ENCODE measurements at places on chromosomes 2 and 18.

DNA sequence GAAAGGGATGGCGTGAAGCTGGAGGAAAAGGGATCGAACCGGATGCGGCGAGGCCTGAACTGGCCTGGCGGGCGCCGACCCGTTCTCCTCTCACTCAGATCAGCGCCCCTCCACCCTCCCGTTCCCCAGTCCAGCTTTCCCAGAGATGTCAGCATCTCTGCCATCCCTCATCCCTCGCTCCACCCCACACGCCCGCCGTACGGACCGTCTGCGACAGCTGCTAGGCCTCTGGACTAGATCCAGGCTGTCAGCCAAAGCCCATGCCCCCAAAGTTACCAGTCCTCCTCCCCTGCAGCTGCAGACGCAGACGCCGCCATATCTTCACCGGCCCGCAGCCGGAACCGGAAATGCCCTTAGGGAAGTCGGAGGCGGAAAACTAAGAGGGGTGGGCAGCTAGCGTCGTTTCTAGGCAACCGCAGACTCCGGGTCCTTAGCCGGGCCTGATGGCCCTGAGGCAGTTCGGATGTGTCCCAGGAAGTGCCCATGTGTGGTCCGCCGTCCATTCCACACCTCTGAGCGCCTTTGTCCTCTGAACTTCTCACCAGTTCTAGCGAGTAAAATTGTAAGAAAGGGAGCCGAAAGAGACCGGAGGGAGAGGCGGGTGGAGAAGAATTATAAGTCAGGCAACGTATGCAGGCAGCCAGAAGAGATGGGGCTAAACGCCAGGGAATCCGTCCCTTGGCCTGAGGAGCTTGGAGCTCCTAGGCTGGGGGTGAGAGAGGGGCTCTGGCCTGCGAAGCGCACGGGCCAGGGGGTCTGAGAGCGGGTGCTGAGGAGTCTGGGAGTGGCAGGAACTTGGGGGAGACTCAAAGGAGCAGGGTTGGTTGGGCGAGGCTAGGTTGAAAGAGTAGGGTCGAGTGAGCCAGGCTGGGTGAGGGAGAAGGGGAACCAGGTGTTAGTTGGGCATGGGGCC lies at the start of the genes RNF25 and STK36:
TSS of gene RNF25 (minus strand) at position 349 of the 913 bp plus-strand sequence. CDS start at position 317, 32 bp downstream.
TSS of gene STK36 (plus strand) at position 433 of the 913 bp plus-strand sequence. CDS start 744 bp downstream, outside the sequence.
- peak; percentile 56 for DNase-seq

DNA sequence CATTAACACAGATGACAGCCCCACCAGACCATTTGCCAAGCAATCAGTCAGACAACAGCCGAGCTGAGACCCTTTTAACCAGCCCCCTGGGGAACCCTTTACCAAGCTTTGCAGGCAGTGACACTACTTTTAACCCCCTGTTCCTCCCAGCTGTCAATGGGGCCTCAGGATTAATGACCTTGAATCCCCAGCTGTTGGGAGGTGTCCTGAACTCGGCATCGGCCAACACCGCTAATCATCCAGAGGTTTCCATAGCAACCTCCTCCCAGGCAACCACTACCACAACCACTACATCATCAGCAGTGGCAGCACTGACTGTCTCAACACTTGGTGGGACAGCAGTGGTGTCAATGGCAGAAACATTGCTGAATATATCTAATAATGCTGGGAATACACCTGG lies 160.9 kb upstream of the EPC2 start:
- DNase-seq: no peak

DNA sequence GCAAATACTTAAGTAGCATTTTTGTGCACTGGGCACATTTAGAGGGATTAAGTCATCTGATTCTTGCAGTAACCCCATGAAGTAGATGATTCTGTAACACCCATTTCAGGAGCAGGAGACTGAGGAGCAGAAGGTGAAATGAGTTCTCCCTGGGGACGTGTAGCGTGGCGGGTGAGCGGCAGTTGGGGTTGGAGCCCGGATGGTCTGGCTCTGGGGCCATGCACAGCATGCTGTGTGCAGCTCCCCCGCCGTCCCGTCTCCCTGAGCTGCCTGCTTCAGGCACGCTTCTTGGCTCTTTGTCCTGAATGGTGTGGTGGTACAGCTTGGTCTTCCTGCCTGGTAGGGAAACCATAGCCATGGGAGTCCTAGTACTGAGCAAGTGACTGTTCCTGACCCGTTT lies 32.4 kb downstream of the INPP4A start:
- no peak for DNase-seq

DNA sequence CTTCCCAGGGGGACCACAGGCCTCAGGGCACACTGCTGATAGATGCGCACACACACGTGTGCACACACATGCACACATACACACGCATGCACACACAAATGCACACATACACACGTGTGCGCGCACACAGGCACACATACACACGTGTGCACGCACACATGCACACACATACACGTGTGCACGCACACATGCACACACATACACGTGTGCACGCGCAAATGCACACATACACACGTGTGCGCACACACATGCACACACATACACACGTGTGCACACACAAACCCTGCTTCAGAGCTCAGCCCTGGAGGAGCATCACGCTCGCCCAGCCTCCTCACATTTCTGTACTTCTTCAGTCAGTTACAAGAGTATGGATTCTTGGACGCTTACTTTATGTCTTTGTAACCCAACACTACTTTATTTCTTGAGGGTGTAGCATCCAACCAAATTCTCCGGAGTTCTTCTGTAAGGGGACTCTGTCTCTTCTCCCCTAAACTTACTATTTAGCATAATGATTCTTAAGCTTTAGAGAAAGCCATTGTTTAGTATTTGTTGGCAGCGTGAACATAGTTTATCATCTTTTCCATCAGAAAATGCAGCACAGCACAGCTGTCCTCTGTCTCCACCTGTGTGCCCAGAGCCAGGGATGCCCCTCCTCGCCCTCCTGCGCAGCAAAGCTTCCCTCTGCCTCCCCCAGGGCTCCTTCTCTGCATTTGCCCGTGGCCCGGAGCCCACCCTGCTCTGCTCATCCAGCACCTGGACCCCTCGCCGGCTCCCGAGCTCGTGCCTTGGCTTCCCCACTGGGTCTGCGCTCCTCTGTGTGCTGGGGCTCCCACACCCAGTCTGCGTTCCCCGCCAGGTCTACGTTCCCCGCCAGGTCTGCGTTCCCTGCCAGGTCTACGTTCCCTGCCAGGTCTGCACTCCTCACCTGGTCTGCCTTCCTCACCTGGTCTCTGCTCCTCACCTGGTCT lies 74.4 kb upstream of the CTDP1 start:
- no peak for DNase-seq

- DNase-seq: no peak
Observed at GRCh38 chr2:122180972-122181371, 425.5 kb downstream of the TSN start.
